Mesendoderm (in vitro differentiated cells): ENCODE measurements at places on chromosomes 5 and 9.

- DNase-seq: peak; percentile 69
Measured at GRCh38 chr5:157558681-157559080, 16.9 kb downstream of the ADAM19 start.

- DNase-seq: no peak
Measured at GRCh38 chr5:172380987-172381643, 73.2 kb downstream of the SH3PXD2B start.

GRCh38 chr5:58012801-58013315 is 447.0 kb downstream of the PLK2 start:
- DNase-seq: no peak

- no peak for DNase-seq
Measured at GRCh38 chr9:135440620-135441019, 39.0 kb upstream of the PPP1R26 start.

- DNase-seq: no peak
Measured at GRCh38 chr5:137328991-137329390, 170.1 kb downstream of the SPOCK1 start.

DNA sequence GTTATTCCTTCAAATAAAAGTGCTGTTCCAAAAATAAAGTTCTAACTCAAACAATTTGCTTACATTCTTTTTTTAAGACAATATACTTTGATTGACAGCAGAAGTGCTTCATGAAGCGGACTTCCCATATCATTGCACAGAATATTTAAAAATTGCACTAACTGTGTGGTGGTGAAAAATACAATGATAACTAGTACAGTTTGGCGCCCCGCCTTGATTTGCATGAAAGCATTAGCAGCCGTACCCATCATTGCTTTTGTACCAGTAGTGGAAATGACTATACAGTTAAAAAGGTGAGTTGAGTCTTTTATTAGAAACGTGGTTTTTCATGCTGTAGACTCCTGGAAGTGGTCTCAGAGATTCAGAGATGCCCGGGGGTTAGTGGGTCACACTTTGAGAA is 69.5 kb upstream of the MAP3K1 start:
- DNase-seq: no peak

- peak; percentile 30 for DNase-seq
Measured at GRCh38 chr5:78747705-78748359, 99.3 kb upstream of the LHFPL2 start.
